ENCODE measurements at places on chromosomes 1 and 21.

DNA sequence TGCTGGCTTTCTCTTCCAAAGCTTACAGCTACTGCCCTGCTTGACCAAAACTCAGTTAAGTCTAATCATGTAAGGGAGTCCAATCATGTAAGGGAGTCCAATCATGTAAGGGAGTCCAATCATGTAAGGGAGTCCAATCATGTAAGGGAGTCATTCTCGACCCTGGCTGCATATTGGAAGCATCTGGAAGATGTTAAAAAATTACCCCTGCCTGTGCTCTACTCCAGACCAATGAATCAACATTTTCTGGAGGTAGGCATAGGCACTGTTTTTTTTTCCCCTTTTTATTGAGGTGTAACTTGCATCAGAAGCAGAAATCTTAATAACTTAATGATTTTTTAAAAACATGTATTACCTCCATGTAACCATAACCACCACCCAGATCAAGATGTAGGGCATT, 9.4 kb downstream of the PIGP start:
- no peak for DNase-seq

- DNase-seq = no peak
Measured at GRCh38 chr1:222821239-222821638, 6.4 kb downstream of the DISP1 start.

DNA sequence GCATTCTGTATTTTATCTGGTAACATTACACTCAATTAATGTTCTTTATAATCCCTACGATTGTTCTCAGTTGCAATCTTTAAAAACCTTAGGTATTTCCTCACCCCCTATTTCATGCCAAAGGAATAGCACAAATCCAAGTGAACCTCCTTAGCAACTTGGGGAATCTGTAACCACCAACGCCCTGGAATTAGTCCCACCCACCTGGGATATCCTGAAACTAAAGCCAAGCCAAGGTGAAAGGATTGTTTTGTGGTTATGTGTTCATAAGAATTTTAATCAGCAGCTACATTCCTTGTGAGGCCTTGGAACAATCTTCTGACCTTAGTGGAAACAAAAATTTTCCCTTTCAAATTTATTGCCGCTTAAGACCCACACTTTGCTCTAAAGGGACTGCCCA, 908.7 kb downstream of the TTLL7 start:
- DNase-seq = no peak

- peak; percentile 71 for DNase-seq
Measured at GRCh38 chr21:36320421-36321324, 676 bp downstream of the MORC3 start.

DNA sequence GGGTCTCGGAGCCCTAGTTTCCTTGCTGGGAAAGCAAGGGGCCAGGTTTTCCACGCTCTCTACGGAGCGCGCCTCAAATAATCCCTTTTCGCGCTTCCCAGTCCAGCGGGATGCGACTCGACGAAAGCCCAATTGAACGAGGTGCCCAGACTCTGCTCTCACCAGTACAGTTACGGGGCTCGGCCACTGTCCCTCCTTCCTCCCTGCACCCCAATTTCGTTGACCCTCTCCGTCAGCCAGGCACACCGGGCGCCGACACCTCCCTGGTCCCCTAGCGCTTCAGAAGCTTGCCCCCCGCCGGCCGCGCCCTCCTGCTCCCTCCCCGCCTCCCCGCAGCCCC, 389 bp downstream of the SEMA6C start:
- no peak for DNase-seq

DNA sequence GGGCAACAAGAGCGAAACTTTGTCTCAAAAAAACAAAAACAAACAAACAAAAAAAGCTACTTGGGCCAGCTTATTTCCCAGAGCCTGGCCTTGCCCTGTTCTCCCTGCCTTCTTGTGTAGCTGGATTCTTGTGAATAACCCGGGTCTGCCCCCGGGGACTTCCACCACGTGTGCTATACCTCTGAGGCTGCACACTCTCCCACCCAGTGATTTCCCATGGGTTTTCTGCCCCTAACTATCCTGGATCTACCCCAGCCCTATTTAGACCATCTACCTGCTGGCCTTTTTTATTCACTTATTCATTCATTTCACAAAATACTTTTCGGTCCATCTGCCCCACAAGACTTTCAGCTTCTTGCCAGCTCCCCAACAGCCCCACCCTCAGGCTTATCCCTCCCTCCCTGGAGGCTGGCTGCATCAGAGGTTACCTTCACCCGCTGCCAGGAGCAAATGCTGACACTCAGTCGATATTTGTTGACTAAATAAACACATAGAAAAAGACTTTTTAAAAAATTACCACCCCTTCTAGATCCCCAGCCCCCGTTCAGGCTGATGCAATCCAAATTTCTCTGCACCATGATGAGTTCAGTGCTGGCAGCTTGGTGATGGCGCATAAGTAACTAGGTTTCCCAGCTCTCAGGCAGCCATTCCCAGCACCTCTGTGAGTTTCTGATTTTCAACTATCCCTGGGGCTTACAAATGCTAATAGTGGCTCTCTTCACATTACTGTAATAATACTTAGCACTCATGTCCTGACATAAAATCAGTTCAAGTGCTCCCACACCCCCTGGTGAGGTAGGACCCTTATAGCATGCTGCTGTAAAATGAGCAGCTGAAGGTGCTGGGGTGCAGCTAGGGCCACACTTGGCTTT, 30.7 kb upstream of the TARBP1 start:
- no peak for DNase-seq

- DNase-seq = peak; percentile 88
Measured at GRCh38 chr1:208154040-208154439, 90.1 kb downstream of the PLXNA2 start.

- DNase-seq = no peak
Measured at GRCh38 chr1:200883118-200883517, 10.3 kb downstream of the GPR25 start.

DNA sequence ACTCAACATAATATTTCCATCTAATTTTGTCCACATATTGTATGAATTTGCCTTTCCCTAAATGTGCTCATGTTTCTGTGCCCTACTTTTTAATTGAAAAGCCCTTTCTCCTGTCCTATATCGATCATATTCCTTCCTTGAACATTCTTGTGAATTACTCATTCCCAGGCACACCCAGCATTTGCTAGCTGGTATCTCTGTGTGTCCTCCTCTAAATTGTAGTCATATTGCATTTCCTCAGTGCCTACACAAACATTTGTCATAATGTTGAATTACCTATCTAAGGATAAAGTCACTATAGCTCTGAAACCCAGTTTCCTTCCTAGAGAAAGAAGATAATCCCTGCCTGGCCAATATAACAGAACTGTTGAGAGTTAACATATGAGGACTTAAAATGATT, 39.6 kb upstream of the TBX15 start:
- DNase-seq = no peak

- no peak for DNase-seq
Measured at GRCh38 chr1:197706601-197707000, 68.7 kb downstream of the DENND1B start.

DNA sequence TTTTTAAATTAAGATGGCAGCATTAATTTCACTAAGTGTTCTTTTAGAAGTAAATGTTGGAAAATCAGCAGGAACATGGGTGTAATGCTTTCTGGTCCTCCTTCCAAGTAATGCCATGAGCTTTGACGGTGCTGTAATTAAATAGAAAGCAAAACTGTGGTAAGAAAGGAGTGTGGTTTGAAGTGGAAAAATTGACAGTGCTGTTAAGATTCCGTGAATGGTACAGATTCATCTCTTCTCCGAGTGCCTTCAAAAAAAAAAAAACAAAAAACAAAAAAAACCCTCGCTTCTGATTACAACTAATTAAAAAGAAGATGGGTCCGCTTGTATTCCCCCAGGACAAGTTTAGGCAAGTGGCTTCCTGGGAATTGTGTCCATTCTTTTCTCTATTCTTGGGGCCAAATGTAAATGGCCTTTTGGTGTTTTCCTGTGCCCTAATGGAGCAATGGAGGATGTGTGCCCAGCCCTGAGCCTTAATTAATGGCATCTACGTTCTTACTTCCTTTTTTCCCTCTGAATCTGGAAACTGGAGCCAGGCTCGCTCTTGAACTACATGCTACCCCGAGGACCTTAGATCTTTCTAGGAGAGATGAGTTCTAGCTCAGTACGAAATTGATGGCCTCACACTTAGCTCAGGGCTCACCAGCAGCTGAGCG, 5.1 kb downstream of the LMO4 start:
- no peak for DNase-seq

DNA sequence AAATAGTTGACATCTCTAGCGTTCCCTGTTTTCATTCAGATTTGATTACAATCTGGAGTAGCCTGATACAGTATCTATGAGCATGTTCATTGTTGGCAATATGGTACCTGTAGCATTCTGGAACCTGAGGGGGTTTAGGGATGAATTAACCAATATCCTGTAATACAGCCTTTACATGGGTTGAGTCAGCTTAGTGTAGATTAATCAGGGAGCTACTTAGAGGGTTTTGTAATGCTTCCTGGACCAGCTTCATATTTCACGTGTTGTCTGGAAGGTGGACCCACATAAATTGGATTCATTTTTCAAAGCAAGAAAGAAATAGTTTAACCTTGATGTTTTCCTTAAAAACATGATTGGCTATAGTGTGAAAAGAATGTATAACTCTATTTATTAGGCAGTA, 3.6 kb downstream of the OTUD3 start:
- DNase-seq = no peak

GRCh38 chr1:236800002-236800620, 5.0 kb downstream of the MTR start:
- no peak for DNase-seq

DNA sequence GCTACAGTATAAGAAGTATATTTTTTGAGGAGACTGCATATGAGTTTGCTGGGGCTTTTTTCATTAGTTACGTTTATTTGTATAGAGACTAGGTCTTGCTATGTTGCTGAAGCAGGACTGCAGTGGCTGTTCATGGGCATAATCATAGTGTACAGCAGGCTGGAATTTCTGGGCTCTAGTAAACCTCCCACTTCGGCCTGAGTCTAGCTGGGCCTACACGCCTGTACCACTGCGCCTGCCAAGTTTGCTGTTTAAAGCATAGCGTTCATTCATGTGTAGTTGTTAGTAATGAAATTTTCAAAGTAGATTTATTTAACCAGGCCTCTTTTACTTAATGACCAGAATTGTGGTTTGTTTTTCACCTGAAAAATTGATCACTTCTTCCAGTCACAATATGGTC, 33.8 kb downstream of the HS2ST1 start:
- DNase-seq = no peak

DNA sequence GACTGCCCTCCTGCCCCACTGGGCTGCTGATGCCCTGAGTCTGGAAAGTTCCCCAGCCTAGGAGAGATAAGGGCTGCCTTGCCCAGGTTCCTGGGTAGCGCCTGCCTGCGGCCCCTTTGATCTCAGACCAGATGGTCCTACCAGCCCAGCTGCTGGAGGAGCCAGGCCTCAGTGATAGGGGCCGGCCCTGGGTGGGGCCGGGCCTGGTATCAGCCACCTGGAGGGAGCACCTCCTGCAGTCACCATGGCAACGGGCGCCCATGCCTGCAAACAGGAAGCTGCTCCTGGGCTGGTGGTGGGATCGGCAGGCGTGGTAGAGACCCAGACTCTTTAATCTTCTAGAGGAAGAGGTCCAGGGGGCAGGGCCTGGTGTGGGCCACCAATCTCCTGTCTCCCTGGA, 119.7 kb upstream of the WNT4 start:
- DNase-seq = peak; percentile 90

DNA sequence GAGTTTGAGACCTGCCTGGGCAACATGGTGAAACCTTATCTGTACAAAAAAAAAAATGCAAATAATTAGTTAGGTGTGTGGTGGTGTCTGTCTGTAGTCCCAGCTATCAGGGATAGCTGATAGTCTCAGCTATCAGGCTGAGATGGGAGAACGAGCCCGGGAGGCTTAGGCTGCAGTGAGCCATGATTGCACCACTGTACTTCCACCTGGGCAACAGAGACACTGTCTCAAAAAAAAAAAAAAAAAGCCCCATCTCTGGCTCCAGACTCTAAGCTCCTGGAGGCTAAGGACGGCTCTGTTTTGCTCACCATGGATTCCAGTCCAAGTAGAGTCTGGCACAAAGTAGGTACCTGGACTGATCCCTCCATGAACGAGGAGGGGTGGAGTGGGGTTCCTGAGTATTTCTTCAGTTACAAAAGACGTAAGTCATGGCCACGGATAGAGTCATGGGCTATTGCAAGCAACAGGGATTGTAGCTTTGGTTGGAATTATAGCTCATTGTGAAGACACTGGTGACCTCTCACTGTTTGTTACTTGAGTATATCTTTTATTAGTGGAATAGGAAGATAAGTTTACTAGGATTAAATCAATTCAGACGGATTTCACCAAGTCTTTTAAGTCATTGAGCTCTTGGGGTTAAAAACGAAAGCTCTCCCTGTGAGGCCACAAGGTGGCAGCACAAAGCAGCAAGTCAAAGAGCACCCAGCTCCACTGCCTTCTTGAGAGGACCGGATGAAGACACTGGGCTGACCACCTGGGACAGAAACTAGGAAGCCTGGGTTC, 35.6 kb upstream of the TMEM61 start:
- DNase-seq = peak; percentile 87

DNA sequence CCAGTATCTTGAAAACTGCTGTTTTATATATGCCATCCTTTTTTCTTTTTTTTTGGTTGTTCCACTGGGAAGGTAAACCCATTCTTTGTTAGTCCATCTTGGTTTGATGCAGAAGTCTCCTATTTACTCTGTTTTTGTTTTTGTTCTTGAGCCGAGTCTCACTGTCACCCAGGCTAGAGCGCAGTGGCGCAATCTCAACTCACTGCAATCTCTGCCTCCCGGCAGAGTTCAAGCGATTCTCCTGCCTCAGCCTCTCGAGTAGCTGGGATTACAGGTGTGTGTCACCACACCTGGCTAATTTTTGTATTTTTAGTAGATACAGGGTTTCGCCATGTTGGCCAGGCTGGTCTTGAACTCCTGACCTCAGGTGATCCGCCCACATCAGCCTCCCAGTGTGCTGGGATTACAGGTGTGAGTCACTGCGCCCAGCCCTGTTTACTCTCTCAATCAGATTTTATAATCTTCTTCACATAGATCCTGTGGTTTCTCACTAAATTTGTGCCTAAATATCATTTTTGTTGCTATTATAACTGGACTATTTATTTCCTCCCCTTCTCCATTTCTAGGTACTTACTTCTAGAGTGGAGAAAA, 12.5 kb downstream of the SYF2 start:
- DNase-seq = no peak

- no peak for DNase-seq
Measured at GRCh38 chr1:223393275-223394214, at the start of gene CCDC185. TSS of gene CCDC185 (plus strand) at chr1:223393415. CDS start at chr1:223393476, 61 bp downstream.

GRCh38 chr1:59046730-59047157, 250.2 kb upstream of the FGGY start:
- DNase-seq = no peak

DNA sequence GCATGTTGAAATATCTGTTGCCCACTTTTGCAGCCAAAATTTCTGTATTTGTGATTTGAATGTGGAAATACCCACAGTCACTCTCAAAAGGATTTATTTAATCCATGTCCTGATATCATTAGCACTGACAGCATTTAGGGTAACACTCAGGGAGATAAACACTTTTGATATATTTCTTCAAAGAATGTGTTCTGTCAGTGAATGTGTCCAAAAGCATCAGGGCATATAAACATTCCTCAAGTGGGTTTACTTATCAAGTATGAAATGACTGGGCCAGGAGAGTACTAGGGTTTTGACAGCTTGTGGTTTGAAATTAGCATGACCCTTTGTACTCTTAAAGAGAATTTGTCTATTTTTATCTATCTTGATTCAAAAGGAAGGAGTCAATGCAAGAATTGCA, 1302.1 kb upstream of the ADGRL2 start:
- DNase-seq = no peak

GRCh38 chr1:7150724-7151280, 365.5 kb downstream of the CAMTA1 start:
- DNase-seq = no peak

- no peak for DNase-seq
Measured at GRCh38 chr1:180631194-180631765, 542 bp upstream of the XPR1 start.

Measured in NCI-H146 (cell line).